ENCODE measurements at places on chromosomes 11 and 22.
A peak's percentile ranks its signal among the peaks of the same experiment; 100 is the strongest.

DNA sequence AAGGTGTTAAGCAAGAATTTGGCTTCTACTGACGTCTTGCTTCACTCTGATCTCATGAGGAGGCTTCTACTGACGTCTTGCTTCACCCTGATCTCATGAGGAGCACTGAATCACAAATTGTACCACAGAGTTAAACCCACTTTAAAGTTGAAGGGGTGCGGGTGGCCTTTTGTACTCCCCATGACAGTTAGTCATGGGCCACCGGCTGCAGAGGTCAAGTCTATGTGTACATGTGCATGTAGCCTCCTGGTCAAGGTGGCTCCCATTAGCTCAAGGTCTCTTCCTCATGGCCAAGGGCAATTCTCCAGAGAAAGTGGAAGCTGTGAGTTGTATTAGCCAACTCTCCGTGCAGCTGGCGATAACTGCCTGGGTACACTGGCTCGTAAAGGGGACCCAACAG, 23.1 kb upstream of the FZD4 start:
- peaks cover 16% of the 10 kb centered on the region for H3K4me1 ChIP-seq
- no peak for DNase-seq
- H3K27me3 ChIP-seq, result no peaks in the 10 kb centered on the region
- no peaks in the 10 kb centered on the region for H3K36me3 ChIP-seq
- H3K4me3 ChIP-seq, result no peak overlapping the region

- H3K27ac ChIP-seq, result no peak overlapping the region
- H3K4me3 ChIP-seq, result no peak overlapping the region
- DNase-seq, result peak; percentile 66
- H3K27me3 ChIP-seq, result no peaks in the 10 kb centered on the region
- no peaks in the 10 kb centered on the region for H3K36me3 ChIP-seq
These were observed 90.6 kb upstream of the FGF3 start for GRCh38 chr11:69909561-69910518.

DNA sequence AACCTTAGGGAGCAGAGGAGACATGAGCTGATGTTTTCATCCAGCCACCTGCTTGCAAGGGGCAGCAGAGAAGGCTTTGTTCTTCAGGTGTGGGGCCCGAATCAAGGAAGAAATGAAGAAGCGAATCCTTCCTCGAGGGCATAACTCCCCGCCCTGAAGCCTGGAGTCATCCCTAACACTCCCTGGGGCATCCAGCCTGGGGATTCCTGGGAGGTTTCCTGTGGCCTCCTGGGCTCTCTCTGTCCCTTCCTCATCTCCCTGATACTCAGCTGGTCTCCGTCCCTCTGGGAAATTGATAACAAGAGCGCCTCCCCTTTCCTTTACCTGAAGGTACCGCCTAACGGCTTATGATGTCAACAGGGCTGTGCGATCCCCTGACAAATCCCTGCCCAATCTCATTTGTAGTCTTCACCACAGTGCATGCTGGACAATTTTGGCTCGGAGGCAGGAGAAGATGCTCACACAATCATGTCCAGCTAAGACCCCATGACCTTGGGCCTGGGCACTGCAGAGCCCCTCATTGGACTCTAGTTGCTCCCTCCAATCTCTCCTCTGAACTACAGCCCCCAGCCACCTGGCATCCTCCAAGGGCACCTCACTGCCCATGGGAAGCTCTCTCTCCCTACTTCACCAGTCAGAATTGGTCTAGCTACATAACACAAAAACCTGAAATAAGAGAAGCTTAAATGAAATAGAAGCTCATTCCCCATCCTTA, 80.6 kb upstream of the RTL6 start:
- no peak overlapping the region for H3K27ac ChIP-seq
- H3K4me3 ChIP-seq, result no peak overlapping the region
- no peaks in the 10 kb centered on the region for H3K27me3 ChIP-seq
- no peaks in the 10 kb centered on the region for H3K36me3 ChIP-seq
- no peaks in the 10 kb centered on the region for H3K4me1 ChIP-seq
- no peak for DNase-seq

GRCh38 chr11:96287822-96288439, 55.1 kb downstream of the MAML2 start:
- no peak for DNase-seq
- no peak overlapping the region for H3K27ac ChIP-seq
- no peaks in the 10 kb centered on the region for H3K27me3 ChIP-seq
- peaks cover under 1% of the 10 kb centered on the region for H3K4me1 ChIP-seq

- no peaks in the 10 kb centered on the region for H3K36me3 ChIP-seq
- no peaks in the 10 kb centered on the region for H3K27me3 ChIP-seq
- H3K27ac ChIP-seq, result no peak overlapping the region
- DNase-seq, result no peak
- no peaks in the 10 kb centered on the region for H3K4me1 ChIP-seq
These were observed 23.4 kb downstream of the SYT9 start for GRCh38 chr11:7275133-7275532.

GRCh38 chr22:47813661-47814060, 1051.2 kb downstream of the TBC1D22A start:
- no peaks in the 10 kb centered on the region for H3K27me3 ChIP-seq
- H3K4me1 ChIP-seq, result no peaks in the 10 kb centered on the region
- DNase-seq, result no peak
- H3K4me3 ChIP-seq, result no peak overlapping the region
- H3K36me3 ChIP-seq, result no peaks in the 10 kb centered on the region

DNA sequence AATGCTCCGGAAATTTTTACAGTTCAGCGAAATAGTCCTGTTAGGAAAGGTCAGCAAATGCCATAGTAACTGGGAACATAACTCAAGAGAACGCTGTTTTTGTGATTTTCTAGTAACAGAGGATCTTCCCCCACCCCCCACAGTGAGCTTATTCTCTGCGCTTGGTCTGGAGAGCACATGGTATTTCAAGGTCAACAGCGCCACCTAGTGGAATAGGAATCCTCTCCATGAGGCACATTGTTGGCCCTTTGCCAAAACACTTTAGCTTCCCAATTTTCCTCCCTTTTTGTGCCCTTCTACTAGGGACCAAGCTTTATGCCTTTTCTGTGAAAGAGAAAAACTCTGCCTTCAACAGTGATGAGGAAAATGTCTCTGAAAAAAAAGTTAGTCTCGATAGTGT, 13.2 kb upstream of the OR4C12 start:
- no peaks in the 10 kb centered on the region for H3K4me1 ChIP-seq
- H3K36me3 ChIP-seq, result no peaks in the 10 kb centered on the region
- H3K27me3 ChIP-seq, result no peaks in the 10 kb centered on the region
- H3K27ac ChIP-seq, result no peak overlapping the region
- H3K4me3 ChIP-seq, result no peak overlapping the region

- no peak overlapping the region for H3K4me3 ChIP-seq
- H3K36me3 ChIP-seq, result no peaks in the 10 kb centered on the region
- DNase-seq, result no peak
- peaks cover 3% of the 10 kb centered on the region for H3K4me1 ChIP-seq
- H3K27ac ChIP-seq, result no peak overlapping the region
These were observed 82.7 kb upstream of the TMEM45B start for GRCh38 chr11:129732941-129733340.

DNA sequence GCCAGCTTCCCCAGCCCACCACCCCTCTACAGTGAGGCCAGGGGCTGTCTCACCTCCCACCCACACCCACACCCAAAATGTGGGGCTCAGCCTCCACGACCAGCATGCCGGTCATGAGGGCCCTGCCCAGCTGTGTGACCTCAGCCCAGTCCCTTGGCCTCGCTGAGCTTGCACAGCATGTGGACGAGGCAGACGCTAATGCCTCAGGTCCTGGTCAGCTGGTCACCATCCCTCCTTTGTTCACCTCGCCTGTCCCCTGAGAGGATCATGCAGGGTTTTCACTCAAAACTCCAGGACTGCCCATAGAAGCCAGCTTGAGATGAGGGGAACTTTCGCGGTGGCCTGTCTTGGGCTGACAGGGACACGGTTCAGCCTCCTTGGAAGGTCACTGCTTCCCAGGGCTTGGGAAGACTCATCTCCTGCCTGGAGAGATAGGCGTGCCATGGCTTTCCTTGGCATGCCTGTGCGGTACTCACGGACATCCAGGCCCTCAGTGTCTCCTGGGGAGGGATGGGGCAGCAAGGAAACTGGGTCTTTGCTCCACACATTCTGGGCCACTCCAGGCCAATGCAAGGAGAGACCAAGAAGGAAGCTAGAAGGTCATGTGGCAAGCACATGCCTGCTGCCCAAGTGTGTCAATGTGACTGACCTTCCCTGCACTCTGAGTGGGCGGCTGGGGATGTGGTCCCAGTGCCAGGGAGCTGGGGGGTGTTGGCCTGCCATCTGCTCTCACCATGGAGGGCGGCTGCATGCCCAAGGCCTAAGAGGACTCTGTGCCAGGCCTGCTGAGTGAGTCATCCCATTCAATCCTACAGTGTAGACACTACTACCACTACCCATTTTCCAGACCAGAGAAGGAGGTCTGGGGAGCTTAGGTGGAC, 3.2 kb upstream of the RTN4R start:
- no peaks in the 10 kb centered on the region for H3K27me3 ChIP-seq
- H3K27ac ChIP-seq, result no peak overlapping the region
- no peaks in the 10 kb centered on the region for H3K4me1 ChIP-seq
- no peak overlapping the region for H3K4me3 ChIP-seq

DNA sequence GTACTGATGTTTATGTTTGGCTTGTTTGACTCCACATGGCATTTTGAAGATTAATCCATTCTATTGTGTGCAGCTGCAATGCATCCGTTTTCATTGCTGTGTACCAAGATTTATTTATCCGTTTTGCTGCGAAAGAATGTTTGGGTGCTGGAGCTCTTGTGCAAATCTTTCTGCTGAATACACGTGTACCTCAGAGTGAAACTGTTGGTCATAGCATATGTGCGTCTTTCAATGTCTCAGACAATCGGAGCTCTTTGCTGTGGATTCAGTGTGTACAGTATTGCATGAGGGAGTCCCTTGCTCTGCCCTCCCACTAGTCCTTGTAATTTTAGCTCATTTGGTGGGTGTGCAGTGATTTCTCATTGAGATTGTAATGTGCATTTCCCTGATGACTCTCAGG, 545.4 kb downstream of the TBC1D22A start:
- no peak overlapping the region for H3K4me3 ChIP-seq
- H3K27me3 ChIP-seq, result no peaks in the 10 kb centered on the region
- no peaks in the 10 kb centered on the region for H3K36me3 ChIP-seq
- H3K27ac ChIP-seq, result no peak overlapping the region
- no peak for DNase-seq

Measured in kidney (tissue), 22 donors.